Activated CD4-positive, alpha-beta T cell treated with anti-CD3 and anti-CD28 coated beads, Interleukin-2, amount 50 U/mL, for 1 hour (primary cell): ENCODE measurements at places on chromosomes 12 and 14.

GRCh38 chr12:77685112-77685511 is 145.6 kb upstream of the NAV3 start:
- no peak for DNase-seq

- no peak for DNase-seq
Measured at GRCh38 chr14:38502239-38502638, 246.3 kb upstream of the CLEC14A start.

DNA sequence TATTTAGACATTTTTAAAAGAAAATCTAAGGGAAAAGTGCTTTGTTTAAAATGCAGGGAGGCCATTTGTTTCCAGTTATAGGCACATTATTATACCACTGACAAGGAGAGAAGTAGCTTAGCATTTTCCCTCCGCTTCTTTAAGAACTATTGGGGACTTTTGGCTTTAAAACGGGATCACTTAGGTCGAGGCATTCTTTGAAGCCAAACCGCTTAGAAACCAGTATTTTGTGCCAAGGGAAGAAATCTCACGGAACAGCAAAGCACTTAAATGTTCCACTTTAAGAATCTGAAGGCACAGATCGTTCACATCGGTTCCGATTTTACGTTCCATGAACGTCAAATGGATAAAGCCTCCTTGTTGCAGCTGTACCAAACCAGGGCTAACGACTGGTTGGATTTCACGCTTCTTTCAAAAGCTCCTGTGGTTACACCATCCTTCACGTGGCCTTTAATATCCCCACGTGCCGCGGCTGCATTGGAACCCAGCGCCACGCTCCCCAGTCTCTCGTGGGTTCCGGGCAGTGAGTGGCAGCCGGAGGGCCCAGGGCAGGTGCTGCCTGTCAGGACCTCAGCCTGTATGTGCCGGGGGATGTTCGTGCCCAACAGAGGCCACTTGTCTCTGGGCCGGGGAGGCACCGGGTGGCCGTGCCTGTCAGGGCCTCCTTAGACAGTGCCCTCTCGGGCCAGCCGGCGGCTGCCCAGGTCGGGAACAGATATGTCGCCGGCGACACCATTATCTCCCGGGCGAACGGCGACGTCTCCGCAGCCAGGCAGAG is 195.4 kb downstream of the KIF26A start:
- no peak for DNase-seq

GRCh38 chr12:111556676-111557075 is 42.4 kb downstream of the ATXN2 start:
- DNase-seq: no peak

DNA sequence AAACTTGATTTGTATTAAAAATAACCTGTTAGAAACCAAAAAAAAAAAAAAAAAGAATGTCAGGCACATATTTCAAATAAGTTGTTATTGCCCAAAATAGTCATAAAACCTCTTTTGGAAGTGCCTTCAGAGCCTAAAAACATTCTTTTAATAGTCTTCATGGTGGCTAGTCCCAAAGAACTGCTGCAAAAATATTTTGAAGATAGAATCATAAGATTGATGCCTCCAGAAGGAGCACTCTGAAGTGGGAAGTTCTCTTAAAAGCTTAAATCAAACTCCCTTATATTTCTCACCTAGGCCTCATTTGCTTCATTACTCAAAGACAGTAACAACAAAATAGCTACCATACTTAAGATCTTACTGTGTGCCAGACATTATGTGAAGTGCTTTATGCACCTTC is 27.2 kb upstream of the NT5DC3 start:
- no peak for DNase-seq

GRCh38 chr12:28050606-28051005 is 78.1 kb upstream of the PTHLH start:
- DNase-seq: no peak

GRCh38 chr14:77206877-77207389 is 25.3 kb downstream of the TMEM63C start:
- no peak for DNase-seq

GRCh38 chr12:108757856-108758255 is 26.5 kb upstream of the CORO1C start:
- no peak for DNase-seq
